ENCODE measurements at places on chromosomes 1 and 21. TPM values are rescaled to one million over a fixed set of nuclear protein-coding genes. Genes with fewer than 3 reads are reported as not detected.

DNA sequence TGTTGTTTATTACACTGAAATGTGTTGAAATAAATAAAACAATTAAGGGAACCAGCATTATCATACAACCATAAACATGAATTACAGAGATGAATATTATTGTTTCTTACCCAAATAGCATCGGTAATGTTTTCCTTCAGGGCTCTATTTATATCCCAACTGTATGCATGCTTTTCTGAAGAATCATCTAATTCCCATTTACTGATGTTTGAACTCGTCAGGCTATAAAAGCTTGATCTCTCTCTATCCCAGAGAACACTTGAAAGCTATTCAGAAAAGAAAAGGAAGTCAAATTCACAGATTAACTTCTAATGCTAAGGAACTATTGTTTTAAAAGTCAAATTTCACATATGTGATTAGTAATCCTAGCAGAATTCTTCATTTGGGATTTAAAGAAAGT is 12.4 kb downstream of the NUP133 start:
- no peak for DNase-seq

HCN3 gene
- total RNA-seq = 2.5 TPM

- peak; percentile 72 for DNase-seq
Measured at GRCh38 chr1:35715568-35716002, 3.1 kb downstream of the C1orf216 start.

DNA sequence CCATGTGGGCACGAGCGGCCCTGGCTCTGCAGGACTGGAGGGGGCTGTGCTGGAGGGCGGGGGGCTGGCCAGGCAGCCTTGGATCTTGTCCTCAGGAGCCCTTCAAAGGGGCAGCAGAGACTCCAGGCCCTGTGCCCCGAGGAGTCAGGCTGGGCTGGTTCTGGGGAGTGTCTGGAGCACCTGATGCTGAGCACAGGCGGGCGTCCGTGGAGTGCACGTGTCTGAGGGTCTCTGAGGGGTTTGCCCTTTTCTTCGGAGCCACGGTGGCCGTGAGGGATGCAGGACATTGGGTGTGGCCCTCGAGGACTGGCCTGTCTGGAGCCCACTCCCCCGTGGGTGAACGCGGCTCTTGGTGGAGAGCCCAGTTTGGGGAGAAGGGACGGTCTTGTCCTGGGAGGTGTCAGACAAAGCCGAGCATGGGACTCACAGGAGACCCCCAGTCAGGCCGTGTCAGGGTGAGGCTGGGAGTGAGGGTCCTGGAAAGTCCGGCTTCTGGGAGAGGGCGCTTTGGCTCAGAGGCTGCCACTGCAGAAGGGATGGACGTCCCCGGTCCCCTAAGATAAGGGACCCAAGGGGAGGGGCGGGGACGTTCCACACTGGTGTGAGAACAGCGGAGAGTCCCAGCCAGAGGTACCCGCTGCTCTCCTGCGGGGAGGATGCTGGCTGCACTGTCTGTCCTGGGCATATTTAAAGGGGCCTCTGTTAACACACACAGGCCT is 60.8 kb downstream of the COL18A1 start:
- no peak for DNase-seq

RPE65 gene
- not detected for total RNA-seq

PKLR gene
- 109 TPM for total RNA-seq

- no peak for DNase-seq
Measured at GRCh38 chr21:17003763-17004373, 509.0 kb upstream of the CXADR start.

OR2T29 gene
- not detected for total RNA-seq

B3GALT5 gene
- total RNA-seq = 0.23 TPM

DNA sequence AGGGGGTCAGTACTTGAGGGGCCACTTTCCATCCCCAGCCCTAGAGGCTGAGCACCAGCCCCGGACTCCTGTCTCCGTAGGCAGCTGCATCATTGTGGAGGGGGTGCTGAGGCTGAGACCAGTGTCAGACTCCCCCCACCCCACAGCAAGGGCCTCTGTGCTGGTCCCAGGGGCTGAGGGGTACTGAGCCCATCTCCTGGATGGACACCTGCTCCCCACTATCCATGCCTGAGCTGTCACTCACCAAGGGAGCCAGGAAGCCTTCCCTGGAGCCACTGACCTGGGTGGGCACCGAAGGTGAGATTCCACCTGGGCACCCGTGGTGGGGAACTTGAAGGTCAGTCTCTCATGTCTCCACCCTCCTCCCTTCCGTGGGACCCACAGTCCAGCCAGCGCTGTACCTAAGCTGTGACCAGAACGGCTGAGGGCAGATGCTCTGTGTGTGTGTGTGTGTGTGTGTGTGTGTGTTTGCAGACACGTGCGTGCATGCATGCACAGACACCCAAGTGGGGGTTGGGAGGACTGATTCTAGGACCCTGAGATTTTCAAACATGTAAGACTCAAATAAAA is 9.3 kb downstream of the DISP3 start:
- DNase-seq = no peak

GRCh38 chr1:162388083-162388594 is 6.6 kb downstream of the C1orf226 start:
- DNase-seq = no peak

GRCh38 chr1:65435987-65436386 is 15.5 kb downstream of the LEPR start:
- no peak for DNase-seq

DNA sequence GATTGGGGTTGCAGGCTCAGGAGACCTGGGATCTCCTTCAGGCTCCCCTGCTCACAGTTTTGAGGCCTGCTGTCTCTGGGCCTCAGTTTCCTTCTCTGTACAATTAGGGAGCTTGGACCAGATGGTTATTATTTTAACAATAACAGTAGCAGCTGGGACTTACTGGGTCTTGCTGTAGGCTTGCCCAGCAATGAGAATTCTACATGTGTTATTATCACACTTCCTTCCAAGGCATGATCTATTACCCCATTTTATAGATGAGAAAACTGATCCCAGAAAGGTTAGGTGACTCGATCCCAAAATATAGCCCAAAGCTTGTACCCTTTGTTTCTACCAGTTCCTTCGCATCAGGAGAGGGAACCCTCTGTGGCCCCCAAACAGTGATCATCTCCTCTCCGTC is 153.8 kb downstream of the PTPRU start:
- DNase-seq = no peak

GRCh38 chr1:19340387-19340937 is 28.3 kb downstream of the SLC66A1 start:
- DNase-seq = no peak

NHLH1 gene
- 0.10 TPM for total RNA-seq

DNA sequence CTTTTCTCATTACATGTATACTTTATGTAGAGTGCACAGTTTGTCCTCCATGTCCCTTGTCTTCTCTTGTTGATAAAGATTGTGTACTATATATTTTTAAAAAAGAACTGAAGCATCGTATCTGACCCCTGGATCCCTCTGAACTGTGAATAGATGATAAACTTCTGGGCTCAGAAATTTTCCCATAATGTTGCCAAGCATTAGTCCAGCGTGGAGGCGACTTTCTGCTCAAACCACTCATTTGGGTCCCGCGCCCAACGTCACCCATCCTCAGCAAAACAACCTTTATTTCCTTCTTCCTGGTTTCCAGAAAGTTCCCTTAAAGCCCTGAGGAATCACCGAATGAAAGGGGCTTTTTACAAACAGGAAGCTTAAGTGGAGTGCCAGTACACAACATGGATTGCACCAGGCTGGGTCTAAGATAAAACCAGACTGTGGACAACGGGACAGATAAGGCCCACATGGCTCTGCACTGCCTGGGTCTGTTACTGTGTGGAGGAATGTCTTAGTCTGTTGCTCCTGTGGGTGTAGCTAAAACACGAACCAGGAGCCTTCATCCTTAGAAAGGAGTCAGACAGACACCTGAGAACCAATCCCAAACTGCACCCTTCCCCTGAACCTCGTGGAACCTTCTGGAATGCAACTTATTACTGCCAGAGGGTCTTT is 15.6 kb downstream of the EVA1C start:
- no peak for DNase-seq

DNA sequence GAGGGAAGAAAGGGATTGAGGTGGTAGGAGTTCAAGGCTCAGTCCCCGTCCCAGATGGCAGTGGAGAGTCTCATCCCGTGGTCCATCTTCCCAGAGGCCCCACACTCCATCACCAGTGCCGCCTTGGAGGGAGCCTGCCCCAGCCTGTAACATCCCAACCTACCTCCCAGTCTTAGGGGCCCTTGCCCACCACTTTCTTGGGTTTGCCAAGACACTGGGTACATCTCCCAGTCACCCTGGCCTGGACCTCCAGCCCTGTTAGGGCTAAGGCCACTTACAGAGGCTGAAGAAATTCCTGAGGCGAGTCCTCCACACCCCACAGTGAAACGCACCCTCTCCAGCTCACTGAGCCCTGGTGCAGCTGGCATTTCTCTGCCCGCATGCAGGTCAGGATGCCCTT is 3.3 kb downstream of the TMEM200B start:
- no peak for DNase-seq

DNA sequence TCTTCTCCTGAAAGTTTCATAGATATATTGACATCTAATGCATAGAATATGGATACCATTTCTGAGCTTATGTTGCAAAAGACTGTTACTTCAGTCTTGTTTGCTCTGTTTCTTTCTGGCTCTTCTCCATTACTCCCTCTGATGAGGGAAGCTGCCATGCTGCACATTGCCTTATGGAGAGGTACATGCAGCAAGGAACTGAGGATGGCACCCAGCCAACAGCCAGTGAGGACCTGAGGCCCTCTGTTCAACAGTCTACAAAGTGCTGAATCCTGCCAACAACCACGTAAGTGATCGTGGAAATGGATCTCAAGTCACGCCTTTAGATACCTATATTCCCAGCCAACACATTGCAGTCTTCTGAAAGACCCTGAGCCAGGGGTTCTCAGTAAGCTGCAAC is 66.6 kb upstream of the ADAMTS5 start:
- no peak for DNase-seq

- no peak for DNase-seq
Measured at GRCh38 chr1:45827256-45827655, 23.8 kb downstream of the MAST2 start.

- DNase-seq = no peak
Measured at GRCh38 chr1:12570291-12570690, 47.7 kb downstream of the DHRS3 start.

GRCh38 chr21:45146306-45146705 is 71.9 kb downstream of the ADARB1 start:
- DNase-seq = no peak

GRCh38 chr21:46121286-46122221 is 23.6 kb downstream of the COL6A2 start:
- DNase-seq = peak; percentile 48

DNA sequence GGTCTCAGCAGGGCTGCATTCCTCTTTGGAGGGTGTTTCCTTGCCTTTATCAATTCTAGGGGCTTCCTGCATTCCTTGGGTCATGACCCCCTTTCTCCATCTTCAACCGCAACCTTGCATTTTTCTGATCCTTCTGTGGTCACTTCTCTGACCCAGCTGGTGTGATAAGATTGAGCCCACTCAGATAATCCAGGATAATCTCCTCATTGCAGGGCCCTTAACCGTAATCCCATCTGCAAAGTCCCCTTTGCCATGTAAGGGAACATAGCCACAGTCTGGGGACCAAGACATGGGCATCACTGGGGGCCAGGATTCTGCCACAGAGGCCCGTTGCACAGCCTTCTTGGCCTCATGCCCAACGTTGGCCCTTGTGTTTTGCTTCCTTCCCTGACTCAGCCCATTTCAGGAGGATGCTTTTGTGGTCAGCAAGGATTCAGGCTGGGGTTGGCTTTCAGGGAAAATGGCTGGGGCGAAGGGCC is 35.0 kb upstream of the IL19 start:
- no peak for DNase-seq

DNA sequence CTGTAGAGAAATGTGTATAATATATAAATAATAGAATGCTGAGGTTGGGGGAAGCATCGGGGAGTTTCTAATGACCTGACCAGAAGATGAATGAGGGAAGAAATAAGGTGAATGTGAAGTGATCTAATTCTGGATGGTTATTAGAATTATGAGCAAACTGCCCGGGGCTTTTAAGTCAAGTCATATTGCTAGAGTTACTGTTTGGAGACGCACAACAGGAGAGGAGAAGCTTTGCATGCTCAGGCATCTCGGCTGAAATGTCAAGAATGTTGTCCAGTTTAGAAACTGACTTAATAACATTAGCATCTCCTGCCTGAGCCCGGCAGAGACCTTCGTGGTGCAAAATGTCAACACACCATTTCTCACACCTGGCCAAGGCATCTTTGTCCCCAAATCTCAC is 119.1 kb downstream of the RRAGC start:
- DNase-seq = no peak

DNA sequence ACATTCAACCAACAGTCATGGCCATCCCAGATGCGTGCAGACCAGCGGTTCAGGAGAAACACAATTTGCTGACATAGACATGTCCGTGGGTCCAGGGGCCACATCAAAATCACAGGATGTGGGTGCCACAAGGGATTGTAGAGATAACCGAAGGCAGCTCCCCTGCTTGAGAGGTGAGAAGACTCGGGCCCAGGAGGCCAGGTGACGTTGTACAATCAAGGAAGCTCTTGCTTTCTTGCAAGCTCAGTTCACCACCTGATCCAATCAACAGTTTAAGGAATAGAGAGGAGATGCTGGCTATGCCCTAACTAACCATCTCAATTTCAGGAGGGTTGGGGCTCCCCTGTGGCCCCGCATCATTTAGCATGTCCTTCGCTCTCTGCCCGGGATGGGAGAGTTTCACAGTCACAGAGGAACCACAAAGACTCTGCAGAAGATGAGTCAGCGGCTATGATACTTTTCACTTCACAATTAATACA is 19.5 kb downstream of the UBASH3A start:
- DNase-seq = no peak

PAQR6 gene
- total RNA-seq = 3.3 TPM

IL12RB2 gene
- 0.43 TPM for total RNA-seq

GRCh38 chr1:231959225-231959884 is 332.8 kb downstream of the DISC1 start:
- DNase-seq = no peak

DNA sequence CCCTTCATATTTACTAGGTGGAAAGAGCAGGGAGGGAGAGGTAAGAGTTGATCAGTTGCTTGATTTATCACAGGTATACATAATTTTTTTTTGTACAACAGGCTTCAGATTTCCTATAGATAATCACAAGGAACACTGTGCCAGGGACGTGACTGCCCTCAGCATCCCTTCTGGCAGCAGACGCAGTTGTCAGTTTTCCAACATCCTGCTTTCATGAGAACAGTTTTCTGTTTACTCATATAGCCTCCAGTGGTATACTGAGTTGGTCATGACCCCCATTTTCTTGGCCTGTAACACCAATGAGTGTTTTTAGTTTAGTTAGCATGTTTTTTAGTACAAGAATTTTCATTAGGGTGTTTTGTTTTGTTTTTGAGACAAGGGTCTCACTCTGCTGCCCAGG is 37.9 kb upstream of the PTPRF start:
- DNase-seq = no peak

GRCh38 chr1:32082022-32082421 is 9.3 kb downstream of the TMEM39B start:
- no peak for DNase-seq

CSF3R gene
- 4.3 TPM for total RNA-seq

- no peak for DNase-seq
Measured at GRCh38 chr1:16156848-16157495, 1.1 kb upstream of the EPHA2 start.

DNA sequence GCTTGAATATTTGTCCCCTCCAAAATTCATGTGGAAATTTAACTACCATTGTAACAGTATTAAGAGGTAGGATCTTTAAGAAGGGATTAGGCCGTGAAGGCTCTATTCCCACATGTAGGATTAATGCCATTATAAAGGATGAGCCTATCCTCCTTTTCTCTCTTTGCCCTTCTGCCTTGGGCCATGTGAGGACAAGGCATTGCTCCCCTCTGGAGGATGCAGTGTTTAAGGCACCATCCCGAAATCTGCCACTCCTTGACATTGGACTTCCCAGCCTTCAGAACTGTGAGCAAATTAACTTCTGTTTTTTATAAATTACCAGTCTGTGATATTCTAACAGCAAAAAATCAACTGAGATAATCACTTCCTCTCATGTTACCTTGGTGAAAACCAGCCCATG is 124.4 kb downstream of the TOMM20 start:
- DNase-seq = no peak

Data from left lobe of liver (tissue), 2 donors.